Left lobe of liver (tissue), 2 donors: ENCODE measurements at places on chromosomes 16 and 17.

GRCh38 chr17:9887508-9887907 lies 17.6 kb downstream of the RCVRN start:
- no peak for DNase-seq

- DNase-seq: peak; percentile 41
These were observed 226.5 kb upstream of the GSE1 start for GRCh38 chr16:85386467-85387170.

GRCh38 chr16:28078261-28078660 lies 14.7 kb upstream of the GSG1L start:
- DNase-seq: no peak

DNA sequence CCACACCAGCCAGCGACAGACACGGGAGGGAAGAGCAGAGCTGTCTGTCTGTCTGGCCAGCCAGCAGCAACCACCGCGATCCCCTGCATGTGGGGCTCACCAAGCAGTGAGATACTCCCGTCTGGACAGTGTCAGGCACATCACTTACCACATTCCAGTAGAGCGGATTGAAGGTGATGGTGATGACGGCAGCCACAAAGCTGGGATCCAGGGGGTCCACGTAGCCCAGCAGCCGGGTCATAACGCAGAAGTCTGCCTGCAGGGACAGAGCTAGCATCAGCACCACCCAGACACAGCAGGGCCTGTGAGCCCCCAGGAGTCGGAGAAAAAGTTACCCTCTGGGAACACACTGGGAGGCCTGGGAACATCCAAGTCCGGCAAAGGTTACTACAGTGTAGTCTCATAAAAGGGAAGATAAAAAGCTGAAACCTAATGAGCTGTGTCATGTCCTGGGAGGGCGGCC lies 14.7 kb downstream of the PEMT start:
- DNase-seq: no peak

DNA sequence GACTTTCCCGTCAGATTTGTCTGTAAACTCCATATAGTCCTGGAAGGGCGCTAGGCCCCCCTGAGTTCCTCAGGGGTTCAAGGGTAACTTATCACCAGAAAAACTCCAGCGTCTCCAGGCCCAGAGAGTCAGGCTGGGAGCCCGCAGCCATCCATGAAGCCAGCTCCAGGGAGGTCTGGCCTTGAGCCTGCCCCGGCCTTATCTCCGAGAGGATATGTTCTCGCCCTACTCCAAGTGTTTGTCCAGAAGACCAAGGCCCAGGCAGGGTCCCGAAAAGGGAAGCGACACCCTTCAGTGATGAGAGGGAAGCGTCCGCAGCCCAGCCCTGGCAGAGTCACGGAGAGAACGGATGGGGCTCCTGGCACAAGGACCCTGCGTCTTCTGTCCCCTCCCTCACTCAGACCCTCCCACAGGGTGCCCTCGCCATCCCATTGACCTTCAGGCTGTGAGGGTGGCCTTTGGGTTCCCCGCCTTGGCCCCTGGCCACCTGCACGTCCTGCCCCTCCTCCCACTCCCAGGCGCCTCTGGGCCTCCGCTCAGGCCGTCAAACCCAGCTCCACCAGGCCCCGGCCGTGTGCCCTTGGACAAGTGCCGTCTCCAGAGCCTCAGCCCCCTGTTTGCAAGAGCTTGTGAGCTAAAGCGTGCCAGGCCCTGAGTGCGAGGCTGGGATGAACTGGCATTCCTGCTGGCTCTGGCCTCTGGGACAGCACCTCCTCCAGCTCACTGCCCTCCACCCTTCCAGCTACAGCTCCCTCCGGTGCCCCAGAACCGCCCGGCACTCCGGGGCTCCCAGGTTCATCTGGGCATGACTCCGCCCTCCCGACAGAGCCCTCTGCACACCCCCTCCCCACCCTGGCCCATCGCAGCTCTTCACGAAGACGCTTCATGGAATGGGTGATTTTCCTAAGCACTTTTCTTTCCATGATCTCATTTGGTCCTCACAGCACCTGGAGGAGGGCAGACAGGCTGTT lies 83.4 kb downstream of the ZDHHC7 start:
- DNase-seq: no peak

GRCh38 chr16:49596068-49596467 lies 222.5 kb downstream of the C16orf78 start:
- DNase-seq: peak; percentile 12

GRCh38 chr17:45740553-45741330 lies 43.4 kb upstream of the CRHR1 start:
- DNase-seq: no peak

GRCh38 chr17:45218895-45219661 lies 2.6 kb upstream of the FMNL1 start:
- DNase-seq: peak; percentile 80

- DNase-seq: no peak
These were observed 217.0 kb downstream of the CCDC182 start for GRCh38 chr17:57528058-57528451.

- no peak for DNase-seq
These were observed 10.6 kb downstream of the TRPV2 start for GRCh38 chr17:16425698-16426659.

DNA sequence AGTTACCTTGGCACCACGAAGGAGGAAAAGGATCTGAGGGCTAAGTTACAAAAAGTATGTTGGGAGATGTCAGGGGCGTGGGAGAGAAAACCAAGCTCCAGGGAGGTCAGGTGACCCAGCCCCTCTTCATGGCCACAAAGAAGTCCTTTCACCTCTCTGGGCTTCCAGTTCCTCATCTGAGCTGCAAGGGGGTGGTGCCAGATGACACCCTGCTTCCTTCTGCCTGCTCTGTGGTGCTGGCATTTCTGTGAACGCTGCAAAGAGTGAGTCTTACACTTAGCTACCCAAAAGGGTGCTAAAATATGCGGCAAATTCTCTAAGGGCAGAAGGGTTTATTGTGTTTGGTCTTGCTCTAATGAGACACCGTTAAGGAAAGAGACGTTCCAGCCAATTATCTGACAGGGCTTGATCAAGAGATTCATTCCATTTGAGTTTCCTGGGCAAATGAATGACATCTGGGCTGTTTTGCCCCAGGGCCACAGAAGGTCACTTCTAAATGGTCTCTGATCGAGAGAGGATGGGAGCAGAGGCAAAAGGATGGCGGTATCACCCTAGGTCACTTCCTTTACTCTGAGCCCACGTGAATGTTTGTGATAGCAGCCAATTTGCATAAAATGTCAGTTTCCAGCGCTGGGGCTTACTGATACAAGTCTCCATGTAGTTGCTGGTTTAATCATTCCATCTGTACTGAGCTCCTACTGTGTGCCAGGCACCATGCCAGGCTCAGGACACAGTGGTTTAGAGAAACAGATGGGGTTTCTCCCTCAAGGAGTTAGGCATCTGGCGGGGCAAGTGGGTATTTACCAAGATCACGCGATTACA lies 210.2 kb downstream of the KATNIP start:
- no peak for DNase-seq

DNA sequence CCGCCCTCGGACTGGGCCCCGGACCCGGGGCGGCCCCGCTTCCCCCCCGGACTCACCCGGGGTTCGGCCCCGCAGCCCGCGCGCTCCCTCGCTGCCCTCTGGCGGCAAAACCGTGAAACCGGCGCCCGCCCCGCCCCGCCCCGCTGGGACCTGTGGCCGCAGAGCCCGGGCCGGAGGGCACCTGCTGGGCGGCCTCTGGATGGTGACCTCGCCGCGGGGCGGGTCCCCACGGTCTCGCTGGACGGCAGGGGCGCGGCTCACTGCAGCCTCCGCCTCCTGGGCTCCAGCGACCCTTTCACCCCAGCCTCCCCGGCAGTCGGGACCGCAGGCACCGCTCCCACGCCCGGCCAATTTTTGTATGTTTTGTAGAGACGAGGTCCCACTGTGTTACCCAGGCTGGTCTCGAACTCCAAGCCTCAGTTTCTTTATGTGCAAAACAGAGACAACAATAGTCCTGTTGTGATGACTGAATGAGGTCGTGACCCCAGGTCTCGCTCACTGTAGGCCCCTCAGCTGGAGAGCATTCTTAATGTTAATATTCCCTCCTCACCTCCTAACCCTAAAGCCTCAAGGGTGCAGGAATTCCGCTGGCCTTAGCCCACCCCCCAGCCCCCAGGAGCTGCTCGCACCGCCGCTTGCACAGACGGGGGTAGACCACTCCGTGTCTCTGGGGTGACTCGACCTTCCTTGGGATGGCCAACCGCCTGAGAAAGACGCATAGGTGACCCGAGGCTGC lies 33.7 kb upstream of the RPH3AL start:
- peak; percentile 93 for DNase-seq

DNA sequence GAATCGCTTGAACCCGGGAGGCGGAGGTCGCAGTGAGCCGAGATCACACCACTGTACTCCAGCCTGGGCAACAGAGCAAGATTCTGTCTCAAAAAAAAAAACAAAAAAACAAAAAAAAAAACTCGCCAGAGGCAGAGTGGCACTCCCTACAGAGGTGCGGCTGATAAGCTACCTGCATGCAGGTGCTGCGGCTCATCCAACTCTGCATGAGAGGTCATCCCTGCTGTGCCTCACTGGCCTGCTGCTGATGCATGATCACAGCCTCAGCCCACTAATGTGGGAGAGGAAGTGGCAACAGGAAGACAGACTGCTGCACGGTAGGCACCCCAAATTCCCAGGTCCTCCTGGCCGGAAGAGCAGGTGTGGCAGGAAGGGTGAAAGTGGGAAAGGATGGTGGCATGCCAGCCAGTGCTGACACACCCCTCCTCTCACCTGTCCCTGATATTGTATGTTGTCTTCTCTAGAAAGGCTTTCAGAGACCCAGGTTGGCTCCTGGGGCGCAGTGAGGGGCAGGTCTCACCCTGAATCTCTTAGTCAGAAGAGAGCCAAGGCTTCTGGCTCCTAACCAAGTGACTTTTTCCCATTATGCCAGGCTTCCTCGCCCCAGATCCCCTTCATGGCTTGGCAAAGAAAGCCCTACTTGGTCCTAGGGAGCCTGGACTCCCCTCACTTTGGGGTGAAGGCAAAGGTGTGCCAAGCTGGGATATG lies 11.8 kb downstream of the NXPH3 start:
- DNase-seq: no peak

DNA sequence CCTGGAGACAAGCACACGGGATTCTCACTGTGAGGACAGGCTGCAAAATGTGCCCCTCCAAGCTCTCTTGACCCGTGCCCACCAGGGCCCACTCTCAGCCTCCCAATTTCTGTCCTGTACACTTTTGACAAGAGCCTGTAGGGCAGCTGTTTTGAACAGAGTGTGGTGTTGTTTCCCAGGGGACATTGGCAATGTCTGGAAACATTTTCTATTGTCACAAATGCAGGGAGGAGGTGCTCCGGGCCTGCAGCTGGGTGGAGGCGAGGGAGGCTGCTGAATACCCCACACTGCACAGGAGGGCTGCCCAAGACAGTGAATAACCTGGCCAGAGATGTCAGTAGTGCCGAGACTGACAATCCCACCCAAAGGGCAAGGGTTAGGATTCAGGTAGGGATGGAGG lies 10.5 kb downstream of the CEP295NL start:
- no peak for DNase-seq

DNA sequence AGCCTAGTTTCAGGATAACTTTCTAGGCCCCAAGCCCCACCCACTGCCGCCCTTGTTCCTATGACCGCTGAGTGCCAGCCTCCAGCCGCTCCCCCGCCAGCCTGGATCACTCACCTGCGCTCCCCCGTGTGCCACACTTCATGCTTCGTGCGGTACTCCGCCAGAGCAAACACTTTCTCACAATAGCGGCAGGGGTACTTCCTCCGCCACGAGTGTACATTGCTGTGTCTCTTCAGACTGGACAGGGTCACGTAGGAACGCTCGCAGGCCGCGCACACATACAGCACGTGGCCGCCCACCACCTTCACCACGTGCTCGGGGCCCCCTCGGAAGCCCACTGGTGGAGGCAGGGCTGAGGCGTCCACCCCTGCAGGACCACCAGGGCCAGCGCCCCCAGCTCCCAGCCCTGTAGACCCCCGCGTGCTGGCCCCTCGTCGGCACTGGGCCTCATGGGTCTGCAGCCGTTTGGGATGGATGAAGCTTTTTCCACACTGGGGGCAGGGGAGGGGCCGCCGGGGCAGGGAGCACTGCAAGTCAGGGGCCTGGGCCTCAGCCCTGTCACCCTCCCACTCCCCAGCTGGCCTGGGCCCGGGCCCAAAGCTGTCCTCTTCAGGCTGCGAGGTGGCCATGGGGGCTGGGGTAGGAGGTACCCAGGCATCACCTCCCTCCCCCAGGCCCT lies 13.7 kb downstream of the ZBTB4 start:
- DNase-seq: no peak

DNA sequence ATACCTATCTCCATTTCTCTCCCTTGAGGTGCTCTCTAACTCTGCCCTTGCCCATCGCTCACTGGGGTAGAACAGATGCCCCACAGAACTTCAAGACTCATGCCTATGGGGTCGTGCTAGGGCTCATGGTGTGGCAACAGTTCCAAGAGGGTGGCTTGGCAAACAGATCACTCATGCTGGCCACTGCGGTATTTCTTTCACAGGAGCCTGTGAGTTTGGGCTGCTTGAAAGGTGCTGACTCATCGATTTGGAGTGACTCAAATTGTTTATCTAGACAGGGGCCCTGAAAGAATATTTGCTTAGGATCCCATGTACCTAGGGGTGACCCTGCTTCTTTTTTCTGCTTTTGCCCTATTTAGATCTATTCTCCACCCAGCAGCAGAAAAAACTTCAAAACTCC lies 69.9 kb downstream of the IRX5 start:
- no peak for DNase-seq

- no peak for DNase-seq
These were observed 9.6 kb downstream of the DCTN5 start for GRCh38 chr16:23650674-23651416.

- no peak for DNase-seq
These were observed 11.4 kb upstream of the NDRG4 start for GRCh38 chr16:58488531-58488930.

DNA sequence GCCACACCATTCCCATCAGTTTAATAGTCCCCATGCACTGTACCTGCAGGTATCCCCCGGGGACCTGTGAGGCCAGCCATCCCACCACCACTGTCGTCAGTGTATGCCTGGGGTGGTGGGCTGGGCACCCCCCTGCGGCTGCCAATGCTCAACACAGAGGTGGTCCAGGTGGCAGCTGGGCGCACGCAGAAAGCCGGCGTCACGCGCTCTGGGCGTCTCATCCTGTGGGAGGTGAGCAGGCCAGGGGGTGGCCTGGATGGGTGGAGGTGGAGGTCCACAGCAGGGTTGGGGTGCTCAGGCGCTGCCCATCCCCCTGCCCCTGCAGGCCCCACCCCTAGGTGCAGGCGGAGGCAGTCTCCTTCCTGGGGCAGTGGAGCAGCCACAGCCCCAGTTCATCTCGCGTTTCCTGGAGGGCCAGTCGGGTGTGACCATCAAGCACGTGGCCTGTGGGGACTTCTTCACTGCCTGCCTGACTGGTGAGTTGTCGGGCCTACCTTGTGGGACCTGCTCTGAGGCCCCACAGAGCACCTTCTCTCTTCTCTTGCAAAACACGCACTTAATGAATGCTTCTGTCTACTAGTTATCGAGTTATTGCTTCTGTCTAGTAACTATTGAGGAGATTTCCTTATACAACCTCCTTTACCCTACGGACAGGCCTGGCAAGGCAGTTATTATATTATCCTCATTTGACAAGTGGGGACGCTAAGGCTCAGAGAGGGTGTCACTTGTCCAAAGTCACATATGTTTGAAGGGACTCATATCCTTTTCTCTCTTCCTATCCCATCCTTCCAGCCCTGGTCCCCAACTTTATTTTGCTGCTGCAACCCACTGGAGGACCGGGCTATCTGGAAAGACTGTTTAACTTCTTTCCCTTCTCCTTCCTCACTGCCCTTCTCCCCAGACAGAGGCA lies 5.8 kb upstream of the TRAF4 start:
- DNase-seq: no peak

GRCh38 chr17:38600906-38601305 lies 4.8 kb downstream of the SRCIN1 start:
- no peak for DNase-seq
